ENCODE measurements at places on chromosomes 12 and 14.

- peak; percentile 60 for DNase-seq
Measured at GRCh38 chr12:107684990-107685359, 624 bp upstream of the PWP1 start.

GRCh38 chr12:67151886-67152285 lies 117.3 kb upstream of the CAND1 start:
- peak; percentile 28 for DNase-seq

- DNase-seq = no peak
Measured at GRCh38 chr14:22838631-22839041, 2.3 kb downstream of the MMP14 start.

DNA sequence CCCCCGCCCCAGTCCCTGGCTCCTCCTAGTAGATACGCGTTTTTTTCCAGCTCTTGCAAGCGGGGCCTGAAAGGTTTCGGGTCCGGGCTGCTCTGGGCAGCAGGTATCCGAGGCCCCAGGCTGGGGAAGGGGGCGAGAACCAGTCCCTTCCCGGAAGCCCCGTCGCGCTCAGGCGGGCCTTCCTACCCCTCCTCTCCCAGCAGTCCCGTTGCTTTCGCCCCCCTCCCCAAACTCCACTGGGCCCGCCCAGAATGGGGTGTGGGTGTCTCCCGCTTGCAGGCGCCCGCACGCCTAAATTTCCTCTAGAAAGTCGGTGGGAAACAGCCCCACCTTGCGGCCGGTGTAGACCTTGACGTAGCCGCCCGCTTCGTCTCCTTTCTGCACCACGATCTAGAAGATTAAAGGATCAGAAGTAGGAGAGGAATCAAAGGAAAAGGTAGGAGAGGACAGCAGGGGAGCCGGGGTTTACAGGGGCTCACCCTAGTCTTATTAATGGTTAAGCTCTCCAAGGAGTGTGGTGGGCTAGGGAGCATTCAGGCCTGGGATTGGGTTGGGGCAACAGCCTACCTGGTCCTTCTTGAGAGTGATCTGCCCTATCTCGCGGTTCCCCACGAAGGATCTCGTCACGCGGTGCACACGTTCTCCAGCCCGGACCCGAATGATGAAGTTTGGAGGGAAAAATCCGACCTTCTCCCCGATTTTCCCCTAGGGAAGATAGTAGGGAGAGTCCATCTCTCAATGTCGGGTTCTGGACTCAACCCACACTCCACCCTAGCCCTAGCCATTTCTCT lies 7.3 kb downstream of the STAC3 start:
- DNase-seq = peak; percentile 33

DNA sequence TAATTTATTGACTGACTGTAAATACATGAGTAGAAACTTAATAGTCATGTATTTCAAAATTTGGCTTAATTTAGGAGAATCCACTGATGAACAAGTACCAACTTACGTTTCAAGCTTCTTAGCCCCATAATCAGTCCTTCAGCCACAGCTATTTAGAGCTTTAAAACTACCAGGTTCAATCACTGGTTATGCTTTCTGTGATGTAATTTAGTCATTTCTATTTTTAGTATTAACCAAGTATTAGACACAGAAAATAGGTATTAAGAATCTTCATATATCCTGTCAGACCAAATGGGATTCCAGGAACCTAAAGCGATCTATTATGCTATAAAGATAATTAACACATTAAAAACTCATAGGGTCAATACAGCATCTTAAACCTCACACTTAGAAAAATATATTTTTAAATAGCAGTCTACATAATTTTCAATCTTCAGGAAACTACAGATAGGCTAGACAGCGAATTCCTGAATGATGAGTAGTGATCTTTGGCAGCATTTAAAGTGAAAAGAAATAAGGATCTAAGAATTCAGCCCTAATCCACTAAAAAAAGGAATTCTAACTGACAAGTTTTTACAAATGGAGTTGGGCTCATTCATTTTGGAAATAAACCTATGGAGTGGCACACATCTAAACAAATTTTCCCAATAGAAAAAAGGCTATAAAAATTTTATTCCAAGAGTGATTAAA lies 51.5 kb downstream of the ZC3H14 start:
- DNase-seq = peak; percentile 61

DNA sequence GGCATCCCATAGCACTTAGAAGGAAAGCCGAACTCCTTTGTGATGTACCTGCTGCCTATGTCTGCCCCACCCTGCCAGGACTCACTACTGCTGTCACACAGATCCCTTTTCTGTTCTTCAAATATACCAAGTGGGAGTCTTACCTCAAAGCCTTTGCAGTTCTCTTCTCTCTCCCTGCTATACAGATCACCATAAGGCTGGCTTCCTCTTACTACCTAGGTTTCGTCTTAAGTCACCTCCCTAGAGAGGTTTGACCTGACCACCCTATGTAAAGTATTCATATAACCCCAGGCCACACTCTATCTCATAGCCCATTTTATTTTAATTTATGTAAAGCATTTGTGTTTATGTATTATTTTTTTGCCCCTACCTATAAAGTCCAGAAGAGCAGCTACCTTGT lies 117.6 kb downstream of the CRADD start:
- no peak for DNase-seq

DNA sequence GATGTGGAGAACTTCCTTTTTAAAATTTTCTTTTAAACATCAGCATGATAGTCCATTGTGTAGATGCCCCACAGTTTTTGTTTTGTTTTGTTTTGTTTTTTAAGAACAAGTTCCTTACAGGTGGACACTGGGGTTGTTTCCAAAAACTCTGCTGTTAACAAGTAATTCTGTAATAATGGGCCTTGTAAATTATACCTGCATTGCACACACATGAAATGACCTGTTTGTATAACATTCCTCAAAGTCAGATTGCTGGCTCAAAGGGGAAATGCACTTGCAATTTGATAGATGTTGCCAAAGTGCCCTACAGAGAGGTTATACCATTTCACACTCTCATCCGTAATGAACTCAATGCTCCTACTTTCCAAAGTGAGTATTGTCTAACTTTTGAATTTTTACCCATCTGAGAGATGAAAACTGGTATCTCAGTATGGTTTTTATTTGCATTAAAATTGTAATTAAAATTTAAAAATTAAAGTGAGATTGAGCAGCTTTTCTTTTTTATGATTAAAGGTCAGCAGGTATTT lies 89.2 kb downstream of the SPPL3 start:
- DNase-seq = no peak

DNA sequence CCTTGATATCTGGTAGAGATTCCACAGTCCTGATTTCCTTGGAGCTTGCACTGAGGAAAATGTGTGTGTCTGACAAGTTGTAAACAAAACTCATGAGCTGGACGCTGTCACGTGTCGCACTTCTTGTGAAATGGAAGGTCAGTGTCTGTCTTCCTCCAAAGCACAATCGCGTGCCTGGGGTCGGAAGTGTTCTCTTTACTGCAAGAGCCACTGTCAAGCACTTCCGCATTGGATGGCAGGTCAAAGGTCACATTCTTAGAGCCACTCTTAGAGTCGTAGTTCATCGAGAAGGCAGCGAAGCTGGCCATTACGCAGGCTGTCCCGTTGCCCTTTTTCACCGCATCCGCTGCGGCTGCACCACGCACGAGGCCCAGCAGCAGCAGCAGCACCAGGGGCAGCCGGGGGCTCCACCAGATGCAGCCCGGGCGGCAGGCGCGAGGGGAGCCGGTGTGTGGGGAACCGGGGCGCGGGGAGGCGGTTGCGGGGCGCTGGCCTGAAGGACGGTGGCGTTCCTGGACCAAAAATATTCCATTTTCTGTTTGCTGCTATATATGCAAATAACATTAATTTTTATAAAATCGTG lies 45.0 kb downstream of the LRTM2 start:
- no peak for DNase-seq

DNA sequence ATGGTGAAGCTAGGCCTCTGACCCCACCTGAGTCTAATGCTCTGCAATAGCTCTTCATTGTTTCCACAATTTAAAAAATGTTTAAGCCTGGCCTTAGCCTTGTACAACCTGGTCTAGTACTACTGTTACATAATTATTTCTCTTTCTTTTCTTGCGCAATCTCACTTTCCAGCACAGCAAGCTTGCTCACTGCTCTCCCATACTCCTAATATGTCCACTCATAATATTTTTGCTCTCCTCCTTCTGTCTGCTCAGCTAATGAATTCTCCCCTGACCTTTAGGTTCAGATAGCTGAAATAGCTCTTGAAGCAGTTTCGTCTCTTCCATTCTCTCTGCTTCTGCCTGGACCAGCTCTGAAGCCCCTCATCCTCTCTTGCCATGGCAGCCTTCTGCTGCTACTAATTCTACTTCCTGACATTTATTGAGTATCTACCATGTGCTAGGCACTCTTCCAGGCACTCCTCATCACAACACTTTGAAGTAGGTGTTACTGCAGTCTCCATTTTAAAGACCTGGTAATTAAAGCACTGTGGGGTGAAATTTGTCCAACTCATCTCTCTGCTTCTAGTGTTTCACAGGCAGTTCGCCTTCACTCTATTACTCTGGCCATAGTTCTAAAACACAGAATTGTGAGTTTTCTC lies 2.8 kb upstream of the SLC48A1 start:
- peak; percentile 61 for DNase-seq

DNA sequence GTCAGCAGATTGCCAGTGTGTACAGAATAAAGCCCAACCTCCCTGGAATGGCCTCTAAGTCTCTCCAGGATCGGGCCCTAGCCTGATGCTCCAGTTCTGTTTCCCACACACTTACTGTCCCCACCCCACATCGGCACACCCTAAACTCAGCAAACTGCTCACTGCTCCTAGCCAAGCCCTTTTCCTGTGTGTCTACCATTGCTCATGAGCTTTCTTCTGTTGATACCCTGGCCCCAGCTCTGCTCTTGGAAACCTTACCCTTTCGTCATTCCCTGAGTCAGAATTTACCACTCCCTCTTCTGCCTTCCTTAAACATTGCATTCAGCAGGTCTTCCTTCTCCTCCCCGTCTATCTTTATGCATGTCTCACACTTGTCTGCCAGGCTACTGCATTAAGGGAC lies 158.9 kb downstream of the TMX1 start:
- peak; percentile 75 for DNase-seq

DNA sequence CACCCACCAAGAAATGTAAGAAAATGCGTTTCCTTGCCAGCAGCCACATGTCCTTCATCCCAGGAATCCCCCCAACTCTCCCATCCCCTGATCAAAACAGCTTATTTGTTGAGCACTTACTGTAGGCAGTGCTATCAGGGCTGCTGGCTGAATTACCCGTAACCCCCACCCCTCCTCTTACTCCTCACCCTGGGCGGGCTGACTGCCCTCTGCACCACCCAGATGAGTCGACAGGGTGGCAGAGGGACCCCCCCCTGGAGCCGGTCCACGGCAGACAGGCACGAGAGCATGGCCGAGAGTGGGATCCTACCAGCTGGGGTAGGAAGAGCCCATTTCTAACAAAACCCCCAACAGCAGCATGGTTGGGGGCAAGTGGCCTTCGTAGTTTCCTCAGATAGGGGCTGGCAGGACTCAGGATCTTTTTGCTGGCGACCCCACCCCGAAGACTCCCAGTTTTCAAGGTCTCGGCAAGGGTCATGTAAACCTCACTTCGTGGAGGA lies 1.1 kb upstream of the RHOF start:
- DNase-seq = no peak

DNA sequence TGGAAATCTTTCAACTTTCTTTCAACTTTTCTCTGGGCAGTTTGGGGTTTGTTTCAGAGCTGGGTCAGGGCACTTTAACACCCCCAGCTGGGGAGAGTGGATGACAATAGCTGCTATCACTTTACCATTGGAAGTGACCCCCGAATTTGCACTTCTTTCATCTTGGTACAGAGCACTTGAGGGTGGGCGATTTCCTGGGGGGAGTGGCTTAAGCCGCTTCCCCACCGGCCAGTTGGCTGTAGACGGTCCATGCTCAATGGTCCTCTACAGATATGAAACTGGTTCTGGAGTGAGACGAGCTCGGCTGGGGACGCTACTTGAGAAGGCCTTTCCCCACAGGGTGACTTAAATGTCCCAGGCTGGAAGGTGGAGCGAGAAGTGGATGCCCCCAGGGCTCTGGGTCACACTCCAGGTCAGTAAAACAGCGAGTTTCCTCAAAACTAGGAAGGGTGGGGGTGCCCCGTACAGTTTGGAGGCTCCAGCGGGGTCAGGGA lies at the start of gene VRTN:
Gene VRTN, plus strand, starts transcription at position 231 of the 494 bp plus-strand sequence. CDS start 8,313 bp downstream, outside the sequence.
- no peak for DNase-seq

GRCh38 chr12:74794522-74794921 lies 256.9 kb downstream of the ATXN7L3B start:
- no peak for DNase-seq

GRCh38 chr12:8589679-8590078 lies 23.0 kb downstream of the AICDA start:
- DNase-seq = no peak

GRCh38 chr14:77181603-77182437 lies at the start of gene TMEM63C:
Gene TMEM63C, plus strand, starts transcription at chr14:77181798. Its CDS starts 37,016 bp downstream, at chr14:77218814.
- DNase-seq = peak; percentile 57

DNA sequence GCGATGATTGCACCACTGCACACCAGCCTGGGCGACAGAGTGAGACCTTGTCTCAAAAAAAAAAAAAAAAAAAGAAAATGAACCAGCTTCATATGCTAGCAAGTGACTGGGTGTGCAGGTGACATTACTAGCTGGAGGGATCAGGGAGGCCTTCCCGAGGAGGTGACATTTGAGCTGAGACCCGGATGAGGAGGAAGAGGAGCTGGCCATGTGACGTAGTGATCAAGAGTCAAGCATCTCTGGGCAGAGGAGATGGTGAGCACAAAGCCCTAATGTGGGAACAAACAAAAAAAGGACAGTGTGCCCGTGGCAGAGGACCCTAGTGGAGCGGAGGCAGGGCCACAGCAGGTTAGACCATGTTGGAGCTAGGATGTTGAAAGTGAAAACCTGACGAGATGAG lies 3.5 kb upstream of the PTPN6 start:
- DNase-seq = no peak

DNA sequence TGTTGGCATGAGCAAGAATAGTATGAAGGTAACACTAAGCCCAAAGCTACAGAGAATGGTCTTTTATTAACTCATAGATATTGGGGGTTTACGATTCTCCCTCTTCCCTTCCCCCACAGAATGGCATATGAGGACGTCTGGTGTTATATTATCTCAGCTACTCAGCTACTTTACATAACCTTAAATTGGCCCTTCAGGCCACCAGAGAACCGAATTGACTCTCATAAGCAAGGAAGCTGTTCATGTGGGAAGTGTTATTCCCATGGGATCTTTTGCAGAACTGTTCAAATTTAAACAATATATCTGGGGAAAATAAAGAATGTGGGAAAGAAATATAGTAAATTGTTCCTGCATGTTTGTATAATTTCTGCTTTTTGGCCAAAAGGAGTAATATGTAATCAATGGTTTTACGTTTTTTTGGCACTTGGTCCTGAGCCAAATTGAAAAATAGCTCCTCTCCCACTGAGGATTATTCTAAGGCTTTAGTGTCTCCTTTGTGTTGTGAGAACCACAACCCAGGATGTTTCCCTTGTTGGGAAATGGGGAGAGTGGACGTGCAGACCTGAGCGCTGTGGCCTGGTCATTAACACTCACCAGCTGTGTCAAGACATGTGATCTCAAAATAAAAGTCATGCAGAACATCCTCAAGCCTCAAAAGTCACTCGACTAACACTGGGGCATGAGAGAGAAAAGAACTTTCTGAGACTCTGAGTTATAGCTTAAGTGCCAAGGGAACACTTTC lies 31.8 kb upstream of the CMAS start:
- no peak for DNase-seq

DNA sequence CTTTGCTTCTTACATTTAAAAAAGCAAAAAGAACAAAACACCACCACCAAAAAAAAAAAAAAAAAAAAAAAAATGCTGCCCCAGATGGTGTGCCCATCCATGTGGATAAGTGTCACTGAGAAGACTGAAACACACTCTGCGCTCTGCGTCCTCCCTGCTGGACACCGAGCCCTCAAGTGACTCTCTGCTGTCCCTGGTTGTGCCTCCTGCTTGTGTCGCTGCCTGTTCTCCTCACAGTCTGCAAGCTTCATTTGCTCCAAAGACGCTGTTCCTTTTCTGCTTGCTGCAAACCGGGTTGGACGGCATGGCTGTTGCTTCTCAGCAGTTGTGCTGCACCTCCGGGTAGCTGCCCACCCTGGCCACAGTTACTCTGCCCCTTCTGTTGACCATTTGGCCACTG lies 276.2 kb upstream of the ATP2B1 start:
- DNase-seq = no peak
